ENCODE measurements at places on chromosomes 5 and 9. TPM values are rescaled to one million over a fixed set of nuclear protein-coding genes. Genes with fewer than 3 reads are reported as not detected.

GRCh38 chr5:39992617-39993202, 567.9 kb upstream of the DAB2 start:
- no peak for DNase-seq

DNA sequence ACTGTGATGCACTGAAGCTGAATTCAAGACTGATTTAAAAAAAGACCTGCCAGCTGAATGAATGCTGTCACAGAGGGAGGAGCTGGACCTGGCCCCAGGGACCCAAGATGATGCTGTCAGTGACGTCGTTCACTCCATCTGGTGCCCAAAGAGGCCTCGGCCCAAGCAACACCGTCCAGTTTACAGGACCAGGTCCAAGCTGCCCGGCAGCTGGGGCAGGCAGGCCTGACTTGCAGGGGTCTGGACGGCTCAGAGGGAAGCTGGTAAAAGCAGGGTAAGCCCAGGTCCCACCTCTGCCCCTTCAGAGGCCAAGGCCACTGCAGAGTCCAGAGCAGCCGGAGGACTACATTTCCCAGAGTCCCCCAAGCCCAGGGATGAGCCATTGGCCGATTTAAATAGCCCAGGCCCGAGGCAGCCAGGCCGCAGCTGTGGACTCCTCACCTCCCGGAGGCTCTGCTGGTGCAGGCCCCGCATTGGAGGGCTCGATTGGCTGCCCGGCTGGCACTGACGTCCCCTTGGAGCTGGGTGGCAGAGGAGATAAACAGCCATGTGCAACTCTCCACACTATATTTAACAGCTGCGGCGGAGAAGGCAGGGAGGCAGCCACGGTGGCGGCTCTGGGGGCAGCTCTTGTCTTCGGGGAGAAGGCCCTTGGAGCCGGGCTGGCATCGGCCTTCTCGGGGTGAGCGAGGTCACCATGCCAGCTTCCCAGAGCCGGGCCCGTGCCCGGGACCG, at the start of gene PLPP7:
PLPP7 (plus strand) TSS at position 423 of the 735 bp plus-strand sequence; CDS start at position 698, 275 bp downstream.
- peak; percentile 87 for DNase-seq

- DNase-seq, result no peak
These were observed 6.9 kb upstream of the DMRT3 start for GRCh38 chr9:969310-970150.

DNA sequence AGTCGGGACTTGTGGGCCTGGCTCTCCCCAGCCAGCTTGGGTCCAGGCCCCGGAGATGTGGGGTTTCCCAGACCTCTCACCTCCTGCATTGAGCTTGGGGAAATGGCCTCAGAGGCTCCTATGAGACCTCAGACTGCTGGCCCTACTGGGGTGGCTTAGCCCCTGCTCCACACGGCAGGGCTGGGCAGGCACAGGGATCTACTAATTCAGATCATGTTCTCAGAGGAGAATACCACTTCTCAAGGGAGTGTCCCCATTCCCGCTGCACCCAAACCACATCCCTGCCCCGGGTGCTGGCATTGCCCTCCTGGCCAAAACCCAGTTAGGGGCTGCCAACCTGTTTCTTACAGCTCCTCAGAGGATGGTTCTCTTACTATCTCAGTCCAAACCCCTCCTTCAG, 82.1 kb upstream of the LMX1B start:
- DNase-seq, result no peak

DNA sequence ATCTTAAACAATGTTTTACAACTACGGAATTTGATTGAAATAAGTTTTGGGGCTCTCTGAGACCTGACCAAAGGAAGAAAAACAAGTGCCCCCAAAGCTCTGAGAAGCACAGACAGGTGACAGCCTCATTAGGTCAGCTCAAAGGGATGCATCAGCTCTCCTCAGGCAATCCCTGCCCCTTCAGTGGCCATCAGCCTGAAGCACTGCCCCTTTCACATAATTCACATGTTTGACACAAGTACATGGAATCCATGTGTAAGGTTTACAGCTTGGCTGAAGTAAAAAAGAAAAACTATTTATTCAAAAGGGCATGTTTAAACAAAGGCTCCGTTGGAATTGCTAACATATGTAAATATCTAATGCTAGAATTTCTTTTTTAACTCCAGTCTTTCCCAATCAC, 56.3 kb downstream of the TSSK1B start:
- no peak for DNase-seq

GRCh38 chr5:50807661-50808060, 141.2 kb downstream of the PARP8 start:
- DNase-seq, result no peak

The BTNL3 gene
- polyA plus RNA-seq, result 6.5 TPM

GRCh38 chr9:33620738-33621439, 96.8 kb downstream of the ANKRD18B start:
- no peak for DNase-seq

GRCh38 chr5:117195076-117195475, 620.5 kb upstream of the SEMA6A start:
- DNase-seq, result no peak

The SLC6A19 gene
- polyA plus RNA-seq, result 9.5 TPM

The PHF24 gene
- polyA plus RNA-seq, result not detected

The SLC6A7 gene
- 0.25 TPM for polyA plus RNA-seq

DNA sequence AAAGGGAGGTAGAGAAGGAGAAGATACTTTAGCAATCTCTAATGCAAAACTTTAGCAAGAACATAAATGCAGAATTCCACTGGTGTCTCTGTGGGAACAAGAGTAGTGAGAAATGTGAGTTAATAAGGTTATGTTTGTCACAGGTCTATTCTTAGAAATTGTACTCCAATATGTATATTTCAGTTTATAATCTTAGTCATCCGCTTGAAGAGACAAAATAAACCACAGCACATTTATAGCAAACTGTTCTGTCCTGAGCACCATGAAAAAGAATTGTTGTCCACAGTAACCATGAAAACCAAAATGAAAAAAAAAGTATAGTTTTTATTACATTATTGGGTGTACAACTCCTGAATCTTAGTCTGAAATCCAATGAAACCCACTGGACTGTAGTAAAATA, 93.6 kb upstream of the TSLP start:
- DNase-seq, result no peak

- DNase-seq, result no peak
These were observed 56.7 kb downstream of the MAMDC2 start for GRCh38 chr9:70100362-70100761.

DNA sequence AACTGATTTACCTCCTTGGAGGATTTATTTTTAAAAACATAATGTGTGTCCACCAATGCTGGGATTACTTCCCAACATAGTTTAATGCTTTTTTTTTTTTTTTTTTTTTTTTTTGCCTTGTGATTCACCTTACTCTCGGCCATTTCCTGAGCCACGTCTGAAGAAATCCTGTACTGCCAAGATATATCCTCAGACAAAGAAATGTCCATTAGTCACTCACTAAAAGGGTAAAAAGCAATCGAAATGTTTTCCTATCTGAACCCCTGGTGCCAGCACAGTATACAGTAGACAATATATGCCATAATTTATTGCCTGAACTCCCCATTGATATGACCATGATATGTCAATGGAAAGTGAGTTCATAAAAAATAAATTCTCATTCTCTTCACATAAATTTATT, 344.1 kb downstream of the BNC2 start:
- DNase-seq, result no peak

GRCh38 chr9:105994970-105995369, 300.6 kb downstream of the TMEM38B start:
- DNase-seq, result no peak

- DNase-seq, result no peak
These were observed 122.2 kb upstream of the GRAMD2B start for GRCh38 chr5:126301056-126301455.

The NEUROG1 gene
- polyA plus RNA-seq, result not detected

DNA sequence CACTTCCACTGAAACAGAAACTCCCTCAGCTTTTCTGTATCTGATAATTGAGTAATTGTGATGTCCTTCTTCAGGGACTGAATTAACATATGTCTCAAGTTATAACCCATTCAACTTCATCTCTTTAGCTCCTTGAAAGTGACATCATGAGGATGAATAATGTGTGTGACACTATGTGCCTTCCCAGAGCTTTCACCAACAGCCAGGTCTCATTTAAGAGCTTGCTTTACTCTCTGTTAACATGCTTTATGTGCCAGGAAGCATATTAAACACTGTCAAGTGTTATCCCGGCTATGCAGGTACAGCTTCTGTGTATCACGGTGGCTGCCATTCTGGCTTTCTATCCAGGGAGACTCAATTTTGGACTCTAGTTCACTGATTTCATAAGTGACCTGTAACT, 799.9 kb downstream of the CDH12 start:
- DNase-seq, result no peak

GRCh38 chr5:94746731-94747124, 128.3 kb downstream of the SLF1 start:
- no peak for DNase-seq

- DNase-seq, result no peak
These were observed 123.6 kb upstream of the TNPO1 start for GRCh38 chr5:72692651-72693442.

- no peak for DNase-seq
These were observed 1.8 kb downstream of the SKP2 start for GRCh38 chr5:36153726-36154125.

GRCh38 chr5:153860195-153860886, 178.4 kb downstream of the FAM114A2 start:
- DNase-seq, result no peak

DNA sequence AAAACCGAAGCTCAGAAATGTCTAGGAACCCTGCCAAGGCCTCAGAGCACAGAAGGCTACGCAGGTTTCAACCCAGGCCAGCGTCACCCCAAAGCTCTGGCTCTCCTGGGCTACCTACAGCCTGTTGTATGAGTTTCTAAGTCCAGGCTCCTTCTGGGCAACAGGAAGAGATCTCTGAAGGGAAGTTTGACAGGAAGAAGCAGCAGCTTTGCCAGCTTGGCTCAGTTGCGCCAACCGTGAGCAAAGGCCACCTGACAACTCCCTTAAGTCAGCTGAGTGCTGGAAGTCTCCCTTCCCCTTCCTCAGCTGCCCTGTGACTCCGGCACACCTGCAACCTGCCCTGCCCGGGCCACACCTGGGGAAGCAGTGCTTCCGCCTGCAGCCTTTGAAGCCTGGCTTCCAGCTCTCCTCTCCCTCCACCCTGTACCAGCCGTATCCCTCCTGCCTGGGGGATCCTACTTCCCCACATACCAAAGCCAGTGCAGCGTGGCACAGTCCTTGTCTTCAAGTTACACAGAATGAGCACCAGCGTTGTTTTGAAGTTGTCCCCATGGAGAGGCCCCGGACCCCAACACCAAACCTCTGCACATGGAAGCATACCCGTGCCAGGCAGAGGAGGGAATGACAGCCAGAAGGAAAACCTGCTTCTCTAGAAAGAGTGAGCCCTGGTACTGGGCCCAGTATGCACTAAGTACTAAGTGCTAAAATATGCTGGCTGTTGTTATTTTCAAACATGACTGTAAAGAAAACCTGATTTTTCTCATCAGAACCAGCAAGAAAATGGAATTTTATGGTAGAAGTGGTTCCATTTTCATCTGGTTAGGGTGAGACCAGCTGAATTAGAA, 36.5 kb downstream of the SHB start:
- no peak for DNase-seq

DNA sequence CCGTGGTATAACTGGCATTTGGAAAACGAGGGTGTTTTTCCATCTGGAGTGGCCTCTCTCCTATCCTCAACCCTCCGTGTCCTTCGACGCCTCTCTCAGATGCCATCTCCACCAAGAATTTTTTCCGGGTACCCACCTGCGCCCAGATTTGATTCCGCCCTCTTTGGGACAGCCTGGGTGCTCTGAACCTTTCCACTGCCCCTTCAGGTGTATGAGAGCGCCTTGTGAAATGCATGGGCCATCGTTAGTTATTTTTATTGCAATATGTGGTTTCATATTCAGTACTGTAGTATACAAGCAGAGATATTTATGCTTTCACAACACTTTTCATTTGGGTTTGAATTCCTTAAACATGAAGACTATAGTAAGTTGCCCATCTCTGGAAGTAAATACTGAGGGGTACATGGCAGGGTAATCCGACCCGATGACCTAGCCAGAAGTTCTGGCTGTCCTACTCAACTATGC, 78.2 kb upstream of the IFNE start:
- no peak for DNase-seq

DNA sequence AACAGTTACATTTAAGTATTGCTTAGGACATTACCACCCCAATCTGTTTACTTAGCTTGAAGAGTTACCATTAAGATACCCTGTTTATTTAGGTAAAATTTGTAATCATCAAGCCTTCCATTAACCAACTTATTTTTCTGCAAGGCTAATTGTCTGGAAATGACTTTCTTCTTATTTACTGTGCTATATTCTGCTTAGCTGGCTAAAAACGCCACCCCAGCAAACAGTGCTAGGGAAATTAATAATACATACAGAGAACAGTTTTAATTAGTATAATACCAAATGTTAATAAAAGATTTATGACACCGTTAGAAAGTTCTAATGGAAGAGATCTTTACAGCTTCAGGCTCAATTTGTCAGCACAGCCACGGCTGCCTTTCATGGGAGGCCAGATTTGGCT, 14.0 kb downstream of the TLX3 start:
- DNase-seq, result no peak

The GAPT gene
- polyA plus RNA-seq, result 1.3 TPM

GRCh38 chr9:90446200-90446948, 196.2 kb downstream of the DIRAS2 start:
- no peak for DNase-seq

- no peak for DNase-seq
These were observed 7.7 kb downstream of the EHMT1 start for GRCh38 chr9:137626464-137626863.

DNA sequence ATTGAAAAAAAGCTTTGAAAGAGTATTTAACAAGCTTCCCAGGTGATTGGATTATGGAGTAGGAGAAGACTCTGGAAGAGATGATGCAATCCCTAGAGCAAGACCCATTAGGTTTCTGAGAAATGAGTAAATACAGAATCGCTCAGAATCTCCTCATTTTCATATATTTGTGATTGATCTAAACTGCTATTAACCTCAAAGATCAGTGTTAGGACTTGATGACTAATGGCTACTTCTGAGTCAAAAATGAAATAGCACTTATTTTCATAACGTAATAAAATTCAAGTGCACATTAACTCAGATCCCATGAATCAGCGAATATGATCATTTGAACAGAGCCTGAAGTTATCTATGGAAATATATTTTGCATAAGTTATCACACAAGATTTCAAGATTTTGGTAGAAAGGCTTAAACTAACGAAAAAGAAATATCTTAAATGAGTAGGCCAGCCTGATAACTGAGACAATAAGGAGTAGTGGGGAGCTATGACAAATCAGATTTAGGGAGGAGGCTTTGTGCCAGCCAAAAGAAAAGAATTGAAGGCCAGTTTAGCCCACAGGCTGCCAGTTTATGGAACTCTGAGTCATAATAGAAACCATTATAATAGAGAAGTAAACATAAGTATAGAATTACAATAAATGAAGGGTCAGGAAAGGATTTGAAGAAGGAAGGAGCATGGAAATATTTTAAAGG, 106.7 kb upstream of the OSMR start:
- no peak for DNase-seq

The TSLP gene
- polyA plus RNA-seq, result 2.1 TPM

The TEX48 gene
- polyA plus RNA-seq, result not detected

The SLC46A2 gene
- polyA plus RNA-seq, result not detected

The SLC6A3 gene
- polyA plus RNA-seq, result 0.56 TPM

DNA sequence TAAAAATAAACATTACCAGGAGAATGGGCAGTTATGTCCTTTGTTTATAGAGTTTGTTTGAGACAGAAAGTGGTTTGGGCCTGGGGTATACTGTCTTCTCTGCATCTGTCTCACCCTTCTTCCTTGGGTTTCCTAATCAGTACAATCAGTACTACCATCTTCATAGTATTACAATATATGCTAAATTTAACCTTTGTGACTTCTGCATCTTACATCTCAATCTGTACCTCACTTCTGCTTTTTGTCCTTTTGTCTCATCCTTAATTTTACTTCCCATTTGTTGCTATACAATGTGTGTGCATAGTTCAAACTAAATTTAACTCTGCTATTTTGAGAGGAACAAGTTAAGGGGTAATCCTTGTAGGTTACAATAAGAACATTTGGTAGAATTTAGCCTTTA, 19.6 kb downstream of the FBXO38 start:
- no peak for DNase-seq

The PCDHB10 gene
- 4.5 TPM for polyA plus RNA-seq
